GM12864 (cell line): ENCODE measurements at places on chromosomes 12 and 14.
A peak's percentile ranks its signal among the peaks of the same experiment; 100 is the strongest.

- no peak for DNase-seq
These were observed 23.2 kb upstream of the MEG3 start for GRCh38 chr14:100802766-100803165.

- DNase-seq = peak; percentile 30
These were observed 53.7 kb downstream of the APAF1 start for GRCh38 chr12:98698603-98699463.

GRCh38 chr14:22837750-22838538, 1.6 kb downstream of the MMP14 start:
- no peak for DNase-seq

DNA sequence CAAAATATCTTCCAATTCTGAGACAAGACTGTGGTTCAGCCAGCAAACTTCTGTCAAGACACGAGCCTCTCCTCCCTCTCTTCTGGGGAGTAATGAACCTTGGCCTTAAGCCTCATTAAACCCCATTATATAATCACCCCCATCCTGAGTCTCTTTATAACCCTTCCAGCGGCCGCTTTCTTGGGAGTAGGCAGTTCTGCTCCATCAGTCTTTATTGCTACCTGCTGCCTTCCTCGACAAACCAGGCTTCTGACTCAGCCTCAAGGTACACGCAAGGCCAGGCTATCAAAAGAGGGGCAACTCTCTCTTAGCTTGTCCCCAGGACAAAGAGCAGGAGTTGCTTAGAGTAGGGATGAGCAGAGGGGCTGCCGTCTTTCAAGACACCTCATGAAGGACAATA, 300.8 kb upstream of the NOS1 start:
- no peak for DNase-seq

GRCh38 chr12:88921890-88922532, 341.7 kb upstream of the KITLG start:
- no peak for DNase-seq

GRCh38 chr12:93256256-93256969, 121.3 kb upstream of the NUDT4 start:
- DNase-seq = no peak

DNA sequence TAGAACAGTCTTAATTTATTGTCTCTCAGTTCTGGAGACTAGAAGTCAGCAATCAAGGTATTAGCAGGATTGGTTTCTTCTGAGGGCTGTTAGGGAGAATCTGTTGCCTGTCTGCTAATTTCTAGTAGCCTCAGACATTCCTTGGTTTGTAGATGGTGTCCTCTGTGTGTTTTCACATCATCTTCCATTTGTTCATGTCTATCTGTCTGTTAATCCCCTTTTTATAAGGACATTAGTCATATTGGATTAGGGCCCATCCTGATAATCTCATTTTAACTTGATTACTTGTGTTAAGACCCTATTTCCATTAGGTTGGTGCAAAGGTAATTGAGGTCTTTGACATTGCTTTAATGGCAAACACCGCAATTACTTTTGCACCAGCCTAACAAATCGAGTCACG, 34.3 kb downstream of the TBC1D15 start:
- no peak for DNase-seq
